ENCODE measurements at places on chromosomes 11 and 22.

DNA sequence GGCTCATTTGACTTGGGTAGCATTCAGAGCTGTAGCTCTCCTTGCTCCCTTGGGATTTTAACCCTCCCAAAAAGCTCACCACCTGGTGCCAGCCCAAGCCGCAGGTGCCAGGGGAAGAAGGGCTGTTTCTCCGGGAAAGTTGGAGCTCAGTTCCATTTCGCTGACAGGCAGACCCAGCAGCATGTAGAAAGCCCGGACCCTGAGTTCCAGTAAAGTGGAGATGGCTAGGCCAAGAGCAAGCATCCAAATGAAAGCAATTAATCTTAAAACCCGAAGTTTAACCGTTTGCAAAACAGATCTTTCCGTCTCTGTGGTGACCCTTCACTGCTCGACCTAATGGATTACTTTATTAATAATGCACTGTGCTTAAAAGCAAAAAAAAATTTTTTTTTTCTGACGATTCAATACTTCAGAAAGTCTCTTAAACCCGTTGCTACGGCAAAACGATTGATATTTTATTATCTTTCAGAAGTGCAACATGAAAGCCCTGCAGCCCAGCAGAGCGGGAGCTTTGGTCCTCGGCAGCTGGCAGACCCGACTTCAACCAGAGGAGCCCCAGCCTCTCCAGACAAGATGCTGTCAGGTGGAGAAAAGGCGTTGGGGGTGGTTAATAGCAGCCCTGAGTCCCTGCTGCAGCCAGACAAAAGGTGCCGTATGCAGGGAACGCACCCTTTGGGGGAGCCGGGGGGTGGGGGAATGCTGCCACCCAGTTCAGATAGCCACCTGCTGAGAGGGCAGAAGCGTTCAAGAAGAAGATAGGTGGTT is 3.3 kb downstream of the LMO1 start:
- no peak for DNase-seq

DNA sequence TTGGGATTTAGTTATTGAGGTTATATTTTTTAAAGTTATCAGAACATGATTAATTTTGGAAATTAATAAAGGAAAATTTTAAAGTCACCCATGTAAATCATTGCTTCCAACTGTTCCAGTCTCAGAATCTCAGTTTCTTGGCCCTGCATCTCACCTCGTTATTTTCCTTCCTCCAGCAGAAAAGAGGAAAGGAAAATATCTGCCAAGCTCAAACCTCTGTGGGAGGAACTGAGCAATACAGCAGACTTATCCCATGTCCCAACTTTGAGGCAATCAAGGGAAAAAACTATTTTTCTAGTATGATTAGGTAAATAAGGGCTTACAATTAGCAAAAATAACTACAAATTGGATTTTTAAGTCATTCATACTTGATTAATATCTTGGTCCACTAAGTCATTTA is 30.1 kb downstream of the ELMOD1 start:
- DNase-seq, result no peak

- no peak for DNase-seq
These were observed 206.3 kb downstream of the DDX10 start for GRCh38 chr11:108871152-108871551.

- no peak for DNase-seq
These were observed 13.6 kb downstream of the PLA2G6 start for GRCh38 chr22:38167988-38168407.

GRCh38 chr11:95132956-95133355 is 43.3 kb downstream of the ENDOD1 start:
- no peak for DNase-seq

DNA sequence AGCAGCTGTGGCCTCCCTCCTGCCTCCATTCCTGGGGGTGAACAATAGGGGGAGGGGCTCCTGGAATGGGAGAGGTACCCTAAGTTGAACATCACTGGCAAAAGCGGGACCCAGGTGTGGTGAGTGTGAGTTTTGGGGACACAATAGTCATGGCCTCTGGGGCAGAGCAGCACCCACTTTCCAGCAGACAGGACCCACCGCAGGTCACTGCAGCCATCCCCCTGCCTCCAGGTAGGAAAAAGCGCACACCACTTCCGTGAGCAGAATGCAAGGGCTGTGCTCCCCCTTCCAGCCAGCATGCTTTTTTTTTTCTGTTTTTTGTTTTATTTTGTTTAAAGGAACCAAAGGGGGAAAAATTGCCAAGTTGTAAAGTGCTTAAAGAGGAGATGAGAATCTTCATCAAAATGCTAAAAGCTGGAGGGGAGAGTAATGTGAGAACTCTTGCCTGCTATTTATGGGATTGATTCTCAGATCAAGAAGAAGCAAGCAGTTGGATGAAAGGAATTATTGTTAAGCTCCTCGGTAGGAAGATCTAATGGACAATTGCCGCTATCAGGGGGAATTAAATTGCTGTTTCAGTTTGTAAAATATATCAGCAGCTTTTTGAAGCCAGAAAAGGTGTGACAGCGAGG is 152.9 kb downstream of the FEZ1 start:
- no peak for DNase-seq

GRCh38 chr22:35997438-35997837 is 31.2 kb downstream of the RBFOX2 start:
- no peak for DNase-seq

DNA sequence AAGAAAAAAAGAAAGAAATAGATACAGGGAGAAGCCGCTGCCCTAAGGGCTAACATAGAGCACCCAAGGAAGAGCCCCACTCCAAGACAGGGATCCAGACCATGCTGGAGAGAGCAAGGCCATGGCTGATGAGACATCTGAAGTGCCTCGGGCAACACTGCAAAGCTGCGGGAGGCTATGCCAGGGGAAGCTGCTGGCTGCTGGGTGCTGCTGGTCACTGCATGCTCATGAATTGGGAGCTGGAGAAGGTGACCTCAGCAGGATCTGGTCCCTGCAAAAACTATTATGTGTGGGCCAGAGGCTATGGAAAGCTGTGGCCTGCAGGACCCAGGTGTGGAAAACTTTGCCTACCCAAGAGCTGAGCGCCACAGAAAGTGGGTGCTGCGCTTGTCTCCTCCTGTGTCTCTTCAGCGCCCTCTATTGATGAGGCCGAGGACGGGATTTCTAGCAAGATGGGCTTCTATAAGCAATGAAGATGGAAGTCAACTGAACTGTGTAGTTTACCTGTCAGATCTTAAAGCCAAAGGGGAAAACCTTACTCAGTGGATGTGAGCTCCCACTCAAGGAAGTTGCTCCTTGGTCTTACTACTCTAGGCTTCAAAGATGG is 17.3 kb upstream of the SLC29A2 start:
- DNase-seq, result peak; percentile 71

- DNase-seq, result peak; percentile 16
These were observed 29.1 kb upstream of the LMO2 start for GRCh38 chr11:33920838-33921613.

- no peak for DNase-seq
These were observed 4.7 kb upstream of the GNAZ start for GRCh38 chr22:23065495-23066122.

DNA sequence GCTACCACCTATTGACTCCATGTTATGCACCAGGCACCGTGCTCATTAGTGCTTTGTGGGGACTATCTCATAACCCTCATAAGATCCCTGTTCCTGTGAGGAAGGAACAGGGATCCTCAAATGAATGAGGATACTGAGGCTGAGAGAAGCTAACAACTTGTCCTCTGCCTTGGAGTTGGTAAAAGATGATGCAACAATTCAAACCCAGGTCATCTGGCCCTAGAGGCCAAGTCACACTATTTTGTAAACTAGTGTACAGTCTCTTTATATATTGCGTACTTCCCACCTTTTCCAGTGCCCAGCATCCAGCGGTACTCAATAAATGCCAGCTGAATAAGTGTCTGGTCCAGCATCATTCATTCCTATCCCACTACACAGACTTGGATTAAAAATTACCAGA is 92.6 kb downstream of the RCN1 start:
- DNase-seq, result no peak

All from CD4-positive, alpha-beta T cell treated with Interferon alpha-2 for 1 hour (primary cell).